ENCODE measurements at places on chromosomes 7 and 10. TPM values are rescaled to one million over a fixed set of nuclear protein-coding genes. Genes with fewer than 3 reads are reported as not detected.

The SLC13A4 gene
- total RNA-seq = not detected

The MYH16 gene
- 0.38 TPM for total RNA-seq

The RTKN2 gene
- 0.09 TPM for total RNA-seq

The OPALIN gene
- not detected for total RNA-seq

The SMO gene
- 8.8 TPM for total RNA-seq

The TMEM130 gene
- not detected for total RNA-seq

The MALRD1 gene
- not detected for total RNA-seq

The SPAG6 gene
- total RNA-seq = not detected

The LIPF gene
- total RNA-seq = not detected

The SPDYE1 gene
- not detected for total RNA-seq
